ENCODE measurements at places on chromosomes 16 and 17.

DNA sequence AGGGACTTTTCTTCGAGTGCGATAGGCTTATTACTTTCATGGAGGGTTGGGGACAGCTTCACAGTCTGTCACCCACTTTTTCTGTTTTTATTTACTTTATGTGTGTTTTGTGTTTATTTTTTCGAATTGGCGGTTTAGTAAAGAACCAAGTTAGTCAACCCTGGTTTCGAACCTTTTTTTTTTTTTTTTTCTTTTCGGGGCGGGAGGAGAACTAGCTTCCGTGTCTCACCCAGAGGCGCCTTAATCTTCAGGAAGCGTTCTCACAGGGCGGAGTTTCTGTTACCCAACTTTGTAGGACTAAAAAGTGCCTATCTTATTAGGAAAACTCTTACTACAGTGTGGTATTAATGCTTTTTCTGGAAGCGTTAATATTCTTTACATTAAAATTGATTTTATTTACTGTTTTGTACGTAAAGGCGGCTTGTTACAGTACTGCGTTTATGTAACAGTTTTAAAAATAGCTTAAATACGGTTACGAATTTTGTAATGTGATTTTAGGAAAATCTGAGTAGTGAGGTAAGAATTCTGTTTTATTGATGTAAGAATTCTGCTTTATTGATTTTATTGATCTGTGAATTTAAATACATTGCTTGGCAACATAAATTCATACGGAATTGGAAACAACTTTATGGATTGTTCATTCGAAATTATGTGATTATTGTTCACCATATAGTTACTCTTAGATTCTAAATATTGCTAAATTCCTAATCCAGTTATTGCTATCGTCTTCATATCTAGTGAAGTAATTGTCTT, 885 bp downstream of the ZNF207 start:
- no peak for DNase-seq

GRCh38 chr17:20073055-20073979, 64.2 kb downstream of the SPECC1 start:
- DNase-seq: no peak

DNA sequence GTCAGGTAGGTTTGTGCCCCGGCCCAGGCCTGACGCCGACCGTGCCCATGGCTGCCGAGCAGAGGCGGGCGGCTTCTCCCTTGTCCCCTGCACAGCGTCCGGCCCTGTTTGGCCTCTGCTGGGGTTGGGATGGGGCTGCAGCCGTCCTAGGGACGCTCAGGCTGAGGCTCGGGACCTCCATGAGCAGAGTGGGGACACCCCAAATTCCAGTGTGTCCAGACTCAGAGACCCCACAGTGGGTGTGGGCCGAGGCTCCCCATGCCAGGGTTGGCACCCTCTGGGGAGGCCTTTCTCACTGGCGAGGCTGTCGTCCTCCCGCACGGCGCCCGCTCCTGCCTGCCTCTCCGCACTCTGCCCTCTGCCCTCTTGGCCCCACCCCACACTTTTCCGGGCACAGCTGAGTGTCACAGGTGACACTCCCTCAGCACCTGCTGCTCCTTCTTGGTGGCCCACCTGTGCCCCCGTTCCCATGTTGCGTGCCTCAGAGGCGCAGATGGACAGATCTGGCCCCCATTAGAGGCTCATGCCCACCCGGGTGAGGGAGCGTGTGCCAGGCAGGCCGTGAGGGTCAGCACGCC, 16.1 kb downstream of the TRAF7 start:
- DNase-seq: no peak

DNA sequence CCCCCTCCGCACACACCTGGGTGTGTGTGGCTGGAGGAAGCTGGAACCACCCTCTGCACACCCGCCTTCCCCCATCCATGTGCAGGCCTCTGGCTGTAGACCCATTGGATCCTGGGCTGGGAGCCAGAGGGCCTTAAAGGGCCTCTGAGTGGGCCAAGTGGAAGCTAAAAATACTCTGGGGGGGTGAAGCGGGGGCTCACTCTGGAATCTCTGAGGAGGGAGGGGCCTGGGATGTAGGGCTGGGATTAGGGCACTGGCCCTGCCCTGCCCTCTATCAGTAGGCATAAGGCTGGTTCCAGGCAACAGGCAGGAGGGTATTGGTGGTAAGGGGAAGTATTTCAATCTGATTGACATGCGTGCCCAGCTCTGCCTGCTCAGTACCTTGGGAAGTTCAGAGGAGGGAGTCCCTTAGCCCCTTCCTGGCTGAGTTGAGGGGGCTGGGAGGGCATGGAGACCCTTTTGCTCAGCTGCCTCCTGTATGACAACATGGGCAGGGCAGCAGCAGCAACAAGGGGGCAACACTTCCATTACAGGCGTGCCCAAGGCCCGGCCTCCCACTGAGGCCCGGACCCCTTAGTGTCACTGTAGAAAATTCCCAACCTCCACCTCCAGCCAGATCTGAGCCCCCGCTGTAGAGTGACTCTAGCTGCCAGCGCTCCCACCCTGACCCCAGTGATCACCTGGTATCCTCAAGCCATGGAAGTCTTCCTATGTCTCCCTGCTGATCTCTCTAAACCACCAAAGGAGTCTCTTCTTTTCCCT, 5.2 kb downstream of the ITGA3 start:
- DNase-seq: no peak

GRCh38 chr17:31294820-31295488, 2.1 kb downstream of the OMG start:
- no peak for DNase-seq

GRCh38 chr16:85046472-85046916, 18.9 kb downstream of the KIAA0513 start:
- no peak for DNase-seq

- no peak for DNase-seq
Observed at GRCh38 chr17:82943751-82944150, 103.9 kb upstream of the ZNF750 start.

GRCh38 chr16:66516509-66516807, 33.5 kb downstream of the TK2 start:
- DNase-seq: no peak

- no peak for DNase-seq
Observed at GRCh38 chr17:9331279-9332131, 244.1 kb downstream of the STX8 start.

DNA sequence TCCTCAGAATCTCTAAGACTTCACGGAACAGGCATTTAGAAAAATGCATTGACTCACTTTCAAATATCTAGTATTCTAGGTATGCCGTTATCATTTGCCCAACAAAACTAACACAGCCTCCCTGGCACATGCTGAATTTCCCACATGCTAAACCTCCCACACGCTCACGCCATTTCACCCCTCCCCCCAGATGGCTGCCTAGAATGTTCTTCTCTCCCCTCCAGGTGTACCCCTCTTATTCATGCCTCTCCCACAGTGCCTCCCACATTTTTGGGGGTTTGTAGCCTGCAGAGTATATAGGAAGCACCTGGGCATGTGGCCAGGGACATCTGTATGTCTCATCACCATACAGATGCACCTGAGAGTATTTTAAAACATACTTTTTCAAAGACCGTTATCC, 38.2 kb upstream of the ICAM2 start:
- DNase-seq: no peak

DNA sequence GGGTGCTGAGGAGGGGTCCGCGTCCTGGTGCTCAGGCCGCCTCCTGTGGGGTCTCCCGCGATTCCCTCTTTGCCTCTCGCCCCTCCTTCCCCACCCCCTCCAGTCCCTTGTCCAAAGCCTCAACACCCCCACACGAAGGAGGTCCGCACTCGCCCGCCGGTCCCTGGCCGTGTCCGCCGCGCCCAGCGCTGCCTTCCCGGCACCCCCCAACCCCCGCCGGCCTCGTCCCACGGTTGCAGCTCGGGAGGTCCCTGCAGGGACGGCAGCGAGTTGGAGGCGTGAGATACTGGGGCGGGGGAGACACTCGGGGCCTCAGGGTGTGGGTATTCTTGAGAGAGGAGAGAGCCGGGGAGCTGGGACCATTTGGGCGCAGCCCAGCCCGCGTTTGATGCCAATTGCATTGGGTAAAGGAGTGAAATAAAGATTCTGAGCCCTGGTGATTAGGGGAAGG, 468 bp downstream of the FLYWCH2 start:
- no peak for DNase-seq

- no peak for DNase-seq
Observed at GRCh38 chr17:51947160-51947735, 211.3 kb downstream of the CA10 start.

GRCh38 chr17:4658478-4659305, 17.2 kb upstream of the ALOX15 start:
- peak; percentile 25 for DNase-seq

GRCh38 chr17:75273977-75274708, 3.1 kb upstream of the MIF4GD start:
- DNase-seq: no peak

DNA sequence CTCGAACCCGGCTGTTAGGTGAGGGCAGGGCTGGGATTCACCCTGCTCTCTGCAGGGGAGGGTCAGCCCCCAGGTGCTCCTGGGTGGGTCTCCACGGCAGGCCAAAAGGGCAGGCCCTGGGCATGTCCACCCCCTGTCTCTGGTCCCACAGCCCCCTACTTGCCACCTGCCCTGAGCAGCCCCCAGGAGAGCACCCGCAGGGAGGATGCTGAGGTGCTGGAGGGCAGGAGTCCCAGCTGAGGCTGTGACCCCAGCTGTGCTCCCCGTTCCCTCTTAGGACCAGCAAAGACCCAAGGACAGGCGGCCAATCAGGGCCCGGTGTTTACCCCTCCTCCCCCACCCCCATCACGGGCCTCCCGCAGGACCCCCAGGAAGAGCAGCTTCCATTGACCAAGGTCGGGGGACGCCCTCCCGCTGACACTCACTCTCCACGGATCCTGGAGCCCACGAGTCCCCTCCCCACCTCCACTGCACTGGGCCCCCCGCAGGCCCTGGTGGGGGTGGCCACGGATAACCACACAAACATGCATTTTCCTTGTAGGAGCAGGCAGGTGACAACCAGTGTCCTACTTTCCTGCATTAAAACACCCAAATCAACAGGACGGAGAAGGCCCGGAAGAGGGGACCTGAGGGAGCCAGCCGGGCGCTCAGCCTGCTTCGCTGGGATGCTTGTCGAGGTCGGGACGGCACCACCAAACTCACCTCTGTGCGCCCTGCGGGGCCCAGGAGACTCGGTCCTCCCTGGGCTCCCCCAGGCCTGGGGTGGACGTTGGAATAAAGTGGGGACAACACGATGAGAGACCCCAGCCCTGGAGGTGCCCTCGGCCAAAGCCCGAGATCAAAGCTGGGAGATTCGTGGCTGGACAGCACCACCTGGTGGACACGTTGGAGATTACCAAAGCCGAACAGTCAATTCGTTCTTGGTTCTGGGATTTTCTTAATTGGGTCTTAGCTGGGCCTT, 22.5 kb upstream of the ENPP7 start:
- peak; percentile 26 for DNase-seq

DNA sequence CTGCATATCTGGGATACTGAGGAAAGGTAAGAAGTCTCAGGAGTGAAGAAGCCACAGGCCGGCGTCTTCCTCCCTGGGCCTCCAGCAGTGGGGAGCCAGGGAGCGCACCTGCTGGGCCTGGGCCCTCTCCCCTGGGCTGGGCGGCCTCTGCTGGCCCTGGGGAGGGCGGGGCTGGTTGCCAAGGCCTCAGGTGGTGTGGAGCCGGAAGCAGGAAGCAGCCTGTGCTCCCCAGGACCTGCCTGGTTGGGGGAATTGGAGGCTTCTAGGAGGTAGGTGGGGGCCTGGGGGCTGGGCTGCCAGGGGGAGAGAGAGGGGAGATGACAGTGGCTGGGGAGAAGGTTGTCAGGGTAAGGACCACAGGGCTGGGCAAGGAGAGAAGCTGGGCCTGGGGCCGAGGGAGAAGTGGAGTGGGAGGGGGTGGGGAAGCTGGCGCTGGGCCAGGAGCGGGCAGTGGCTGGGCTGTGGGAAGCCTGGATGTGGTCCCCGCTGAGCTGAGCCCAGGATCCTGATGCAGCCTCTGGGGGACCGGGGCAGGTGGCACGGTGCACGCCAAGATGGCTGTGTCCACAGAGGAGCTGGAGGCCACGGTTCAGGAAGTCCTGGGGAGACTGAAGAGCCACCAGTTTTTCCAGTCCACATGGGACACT, at the start of gene SMIM22:
TSS of gene SMIM22 (plus strand) at position 189 of the 647 bp plus-strand sequence. CDS start at position 555, 366 bp downstream.
- no peak for DNase-seq

GRCh38 chr17:77604301-77604972, 354.1 kb upstream of the TNRC6C start:
- DNase-seq: no peak

- no peak for DNase-seq
Observed at GRCh38 chr17:82316651-82317393, 586 bp downstream of the CD7 start.

Measured in stimulated activated CD8-positive, alpha-beta memory T cell treated with anti-CD3 and anti-CD28 coated beads, Interleukin-7, amount 100 ng/mL, for 24 hours (primary cell).